HFFc6 (cell line): ENCODE measurements at places on chromosomes 6 and 20. TPM values are rescaled to one million over a fixed set of nuclear protein-coding genes. Genes with fewer than 3 reads are reported as not detected.

NOTCH4 gene
- total RNA-seq = 0.35 to 0.46 TPM (median 0.40 TPM) in 3 replicates

C20orf96 gene
- total RNA-seq = 2.9 to 3.7 TPM (median 3.5 TPM) in 3 replicates

C6orf15 gene
- total RNA-seq = not detected in 3 replicates

BPI gene
- not detected in 2 replicates for total RNA-seq

OR12D3 gene
- total RNA-seq = not detected in 3 replicates

FAM209B gene
- not detected in 2 replicates for total RNA-seq

MUC21 gene
- total RNA-seq = not detected in 3 replicates

SEMG1 gene
- total RNA-seq = not detected in 2 replicates

PLTP gene
- total RNA-seq = 8.1 and 10.8 TPM in 2 replicates

XKR7 gene
- total RNA-seq = not detected in 2 replicates

DNA sequence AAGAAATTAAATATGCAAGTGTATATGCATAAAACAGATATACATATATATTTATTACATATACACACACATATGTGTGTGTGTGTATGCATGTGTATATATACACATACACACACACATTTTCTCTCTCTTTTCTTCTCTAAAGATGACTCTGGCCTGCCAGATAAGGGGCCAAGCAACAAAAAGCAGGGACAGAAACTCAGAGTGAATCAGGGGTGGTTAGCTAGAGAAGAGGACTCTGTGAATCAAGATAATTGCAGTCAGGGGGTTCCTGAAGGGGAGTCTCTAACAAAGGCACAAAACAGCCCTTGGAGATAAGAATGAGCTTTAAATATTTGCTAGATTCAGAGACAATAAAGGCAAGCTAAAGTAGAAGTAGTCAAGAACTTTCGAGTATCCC, 650.5 kb downstream of the UTRN start:
- no peak for DNase-seq

GRCh38 chr6:112202639-112203341, 51.6 kb downstream of the LAMA4 start:
- no peak for DNase-seq

DNA sequence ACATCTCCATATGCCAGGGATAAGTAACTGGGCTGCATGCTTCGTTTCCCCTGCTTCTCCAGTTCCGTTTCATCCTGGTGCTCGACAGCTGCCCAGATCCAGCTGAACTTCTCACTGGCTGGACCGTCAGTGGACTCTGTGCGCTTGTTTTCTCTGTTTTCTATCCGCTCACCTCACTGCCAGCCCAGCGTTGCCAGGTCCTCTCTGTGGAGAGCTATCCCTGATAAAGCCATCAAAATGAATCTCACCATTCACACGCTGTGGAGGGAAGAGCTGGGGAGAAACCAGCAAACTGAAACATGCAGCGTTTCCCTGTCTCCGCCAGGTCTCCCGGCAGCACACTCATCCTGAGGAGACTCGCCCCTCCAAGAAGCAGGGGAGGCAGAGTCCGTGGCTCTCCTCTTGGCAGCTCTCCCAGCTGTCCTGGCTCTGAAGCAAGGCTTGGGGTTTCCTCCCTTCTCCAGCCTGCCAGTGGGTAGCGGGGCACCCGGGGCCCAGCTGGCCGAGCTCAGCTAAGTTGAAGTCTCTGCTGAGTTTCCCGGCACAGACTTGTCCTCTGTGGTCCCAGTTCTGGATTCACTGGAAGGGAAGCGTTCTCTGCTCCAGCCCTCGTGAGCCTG, 160.9 kb downstream of the DTNBP1 start:
- DNase-seq = no peak

DNA sequence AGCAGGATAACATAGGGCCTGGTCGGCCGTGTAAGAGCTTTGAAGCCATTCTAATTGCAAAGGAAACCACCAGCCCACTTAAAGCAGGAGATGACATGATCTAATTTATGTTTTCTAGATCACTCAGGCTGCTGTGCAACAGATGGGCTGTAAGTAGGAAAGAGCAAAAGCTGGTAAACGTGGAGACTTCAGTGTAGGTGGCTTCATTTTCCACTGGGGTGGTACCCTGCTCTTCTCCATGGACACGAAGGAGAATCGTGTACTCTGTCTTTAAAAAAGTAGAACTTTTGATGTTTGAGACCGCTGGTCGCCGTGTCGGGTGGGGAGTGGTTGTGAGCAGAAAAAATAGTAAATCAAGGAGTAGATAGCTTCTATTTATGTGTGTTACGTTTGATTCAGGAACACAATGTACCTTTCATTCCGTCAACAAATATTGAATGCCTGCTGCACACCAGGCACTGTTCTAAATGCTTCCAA, 6.4 kb downstream of the CASS4 start:
- no peak for DNase-seq

- no peak for DNase-seq
Observed at GRCh38 chr6:30029588-30029987, 31.5 kb upstream of the POLR1H start.

- DNase-seq = peak; percentile 76
Observed at GRCh38 chr6:101393829-101394251, 332 bp downstream of the GRIK2 start.

DNA sequence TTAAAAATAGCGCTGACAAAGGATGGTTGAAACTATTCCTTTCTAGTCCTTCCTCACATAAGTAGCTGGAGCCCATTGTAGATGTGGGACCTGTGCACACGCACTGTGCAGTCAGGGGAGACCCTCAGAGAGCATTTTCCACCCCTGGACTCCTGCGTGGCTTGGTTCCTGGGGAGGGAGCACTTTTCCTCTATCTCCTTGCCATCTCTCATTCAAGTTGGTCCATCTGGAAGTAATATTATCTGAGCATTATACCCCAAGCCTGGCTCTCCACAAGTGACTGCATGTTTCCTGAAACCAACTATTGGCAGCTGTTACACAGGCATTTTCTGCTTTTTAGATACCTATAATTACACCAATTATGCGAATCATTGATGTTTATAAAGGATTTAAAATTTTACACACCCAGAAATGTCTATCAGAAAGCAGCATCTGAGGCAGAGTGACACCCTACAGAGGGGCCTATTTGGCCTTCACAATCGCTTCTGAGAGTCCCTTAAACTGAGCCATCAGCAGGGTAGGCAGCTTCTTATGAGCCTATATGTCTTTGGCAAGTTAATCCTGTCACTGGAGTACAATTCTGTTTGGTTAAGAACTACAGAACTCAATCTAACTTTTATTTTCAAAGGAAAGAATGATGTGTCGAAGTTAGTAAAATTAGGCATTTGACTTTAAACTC, 18.7 kb downstream of the SOX4 start:
- no peak for DNase-seq

DNA sequence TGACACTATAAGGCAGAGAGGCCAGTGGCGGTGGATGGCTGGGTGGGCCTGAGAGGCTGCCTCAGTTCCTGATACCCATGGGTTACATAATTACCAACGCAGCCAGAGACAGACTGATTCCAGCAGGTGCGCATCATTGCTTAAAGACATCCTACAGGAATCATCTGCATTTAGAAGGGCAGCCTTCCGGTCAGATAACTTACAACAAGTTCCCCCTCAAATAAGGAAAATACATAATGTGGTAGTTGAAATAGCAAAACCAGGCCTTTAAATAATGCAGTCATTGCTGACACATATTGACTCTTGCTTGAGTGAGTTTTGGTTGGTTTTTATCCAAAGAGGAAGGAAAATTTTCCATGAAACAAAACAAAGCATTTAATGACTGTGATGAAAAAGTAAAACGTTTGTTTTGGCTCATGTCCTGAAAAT, 81.9 kb downstream of the SIM1 start:
- no peak for DNase-seq

- no peak for DNase-seq
Observed at GRCh38 chr20:10644458-10645204, 29.2 kb downstream of the JAG1 start.

GRCh38 chr6:30135147-30135546, 793 bp upstream of the TRIM40 start:
- DNase-seq = no peak

- DNase-seq = no peak
Observed at GRCh38 chr6:148221196-148221979, 121.2 kb upstream of the SASH1 start.

DNA sequence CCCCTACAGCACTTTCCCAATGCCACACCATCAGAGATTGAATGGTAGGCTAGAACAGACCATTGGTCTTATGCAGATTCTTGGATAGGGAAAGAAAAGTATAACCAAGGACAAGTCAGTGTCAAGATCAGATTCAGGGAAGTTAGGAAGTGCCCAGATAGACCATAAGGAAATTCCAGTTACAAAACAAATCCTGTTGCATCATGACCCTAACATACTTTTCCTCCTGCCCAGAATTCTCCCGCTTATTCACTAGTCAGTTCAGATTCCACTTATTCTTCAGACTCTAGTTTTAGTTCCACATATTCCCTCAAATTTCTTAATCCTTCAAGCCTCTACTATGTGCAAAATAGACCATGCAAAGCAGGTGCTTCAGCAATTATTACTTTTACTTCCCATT, 20.7 kb downstream of the METTL24 start:
- no peak for DNase-seq

DNA sequence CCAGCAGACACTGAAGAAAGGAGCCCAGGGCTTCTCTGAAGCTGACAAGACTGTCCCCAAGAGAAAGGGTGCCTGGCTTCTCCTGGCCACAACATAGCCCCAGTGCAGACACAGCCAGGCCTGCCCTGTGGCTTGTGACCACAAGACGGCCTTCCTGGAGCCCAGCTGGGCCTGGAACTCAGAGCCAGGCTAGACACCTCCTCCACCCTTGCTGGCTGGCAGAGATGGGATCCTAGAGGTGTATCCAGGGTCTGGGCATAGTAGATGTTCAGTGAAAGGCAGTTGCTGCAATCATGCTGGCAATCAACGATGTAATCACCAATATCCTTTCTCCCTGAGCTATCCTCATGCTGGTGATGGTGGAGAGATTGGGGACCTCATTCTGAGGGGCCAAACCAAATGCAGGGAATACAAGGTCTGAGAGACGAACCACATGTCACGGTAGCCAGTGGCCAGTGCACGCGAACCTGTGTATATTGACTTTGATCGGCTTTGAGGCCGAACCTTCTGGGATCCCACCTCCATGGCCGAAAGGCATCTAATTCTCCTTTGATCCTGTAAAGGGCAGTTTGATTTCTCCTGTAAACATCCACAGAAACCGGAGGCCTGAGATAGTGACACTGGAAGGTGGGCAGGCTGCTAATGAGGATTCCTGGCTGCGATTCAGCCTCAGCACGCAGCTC, 115.2 kb downstream of the PSMB1 start:
- no peak for DNase-seq

DNA sequence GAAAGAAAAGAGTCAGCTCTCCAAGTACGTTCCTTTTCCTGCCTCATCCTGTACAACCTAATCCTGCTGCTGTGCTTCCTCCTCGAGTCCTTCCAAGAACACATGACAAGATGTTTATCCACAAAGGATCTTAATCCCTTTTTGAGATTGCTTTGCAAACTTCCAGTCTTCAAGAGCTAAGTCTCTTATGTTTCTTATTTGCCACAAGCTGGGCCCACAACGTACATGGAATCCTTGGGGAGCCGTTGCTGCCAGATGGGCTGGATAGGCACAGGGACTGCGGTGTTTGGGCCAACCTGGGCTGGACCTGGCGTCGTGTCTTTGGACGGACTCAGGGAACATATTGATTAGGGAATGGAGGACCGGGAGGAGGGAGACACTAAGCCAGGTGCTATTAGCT, 79.7 kb upstream of the AFDN start:
- DNase-seq = no peak

GRCh38 chr6:18330548-18331081, 56.5 kb upstream of the RNF144B start:
- no peak for DNase-seq

DNA sequence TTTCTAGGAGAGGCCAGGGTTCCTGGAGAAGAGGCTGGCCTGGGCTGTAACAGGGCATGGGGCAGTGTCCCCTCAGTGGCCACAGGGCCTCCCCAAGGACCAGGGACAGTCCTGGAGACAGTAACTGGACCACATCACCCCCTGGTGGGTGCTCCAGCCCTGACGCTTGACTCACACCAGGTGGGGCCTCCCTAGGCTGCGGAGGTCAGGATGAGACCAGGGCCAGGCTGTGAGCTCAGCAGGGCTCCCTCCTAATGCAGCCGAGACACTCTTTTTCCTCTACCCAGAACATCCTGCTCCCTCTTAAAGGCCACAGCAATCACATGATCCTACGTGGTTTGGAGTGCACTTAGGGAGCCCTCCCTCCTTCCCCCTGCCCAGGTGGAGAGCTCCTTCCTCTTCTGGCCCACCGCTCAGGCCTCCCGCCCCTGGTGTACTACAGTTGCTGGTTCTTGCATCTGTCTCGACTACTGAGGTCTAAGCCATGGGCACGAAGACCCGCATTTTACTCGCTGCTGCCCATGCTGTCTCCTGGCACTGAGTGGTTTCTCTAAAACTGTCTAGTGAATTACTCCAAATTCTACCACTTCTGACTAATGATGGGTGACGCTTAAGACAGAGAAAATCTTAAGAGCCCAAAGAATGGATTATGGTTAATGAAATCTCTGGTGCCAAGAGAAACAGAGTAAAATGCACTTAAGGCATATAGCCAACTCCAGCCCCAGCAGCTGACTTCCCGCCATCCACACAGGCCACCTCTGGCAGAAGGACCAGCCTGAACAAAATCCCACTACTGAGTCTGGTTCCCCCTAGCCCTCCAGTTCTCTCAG, 166.1 kb upstream of the CST7 start:
- DNase-seq = no peak

- no peak for DNase-seq
Observed at GRCh38 chr6:129996387-129996786, 22.0 kb upstream of the L3MBTL3 start.

DNA sequence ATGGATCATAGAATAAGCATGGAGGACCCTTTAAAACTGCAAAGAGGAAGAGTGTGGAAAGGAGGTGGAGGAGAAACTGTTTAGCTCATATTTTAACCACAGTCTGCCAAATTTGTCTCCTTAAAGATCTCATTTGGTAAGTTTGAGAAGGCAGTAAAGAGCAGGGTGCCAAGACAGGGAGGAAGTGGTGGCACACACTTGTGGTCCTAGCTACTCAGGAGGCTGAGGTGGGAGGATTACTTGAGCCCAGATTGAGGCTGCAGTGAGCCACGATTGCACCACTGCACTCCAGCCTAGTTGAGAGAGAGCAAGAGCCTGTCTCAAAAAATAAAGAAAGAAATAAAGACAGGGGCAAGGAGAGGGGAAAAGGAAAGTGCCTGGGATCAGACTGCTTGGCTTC, 16.8 kb upstream of the DCBLD1 start:
- DNase-seq = no peak

GRCh38 chr6:89792881-89793280, 26.7 kb downstream of the MDN1 start:
- peak; percentile 16 for DNase-seq

GRCh38 chr20:52684176-52684575, 288.0 kb upstream of the TSHZ2 start:
- no peak for DNase-seq
